Right cardiac atrium (tissue), 5 donors: ENCODE measurements at places on chromosomes 1 and 21. TPM values are rescaled to one million over a fixed set of nuclear protein-coding genes. Genes with fewer than 3 reads are reported as not detected.
A peak's percentile ranks its signal among the peaks of the same experiment; 100 is the strongest.

GRCh38 chr1:89274411-89274857, 1.8 kb upstream of the GBP5 start:
- no peak for DNase-seq

DNA sequence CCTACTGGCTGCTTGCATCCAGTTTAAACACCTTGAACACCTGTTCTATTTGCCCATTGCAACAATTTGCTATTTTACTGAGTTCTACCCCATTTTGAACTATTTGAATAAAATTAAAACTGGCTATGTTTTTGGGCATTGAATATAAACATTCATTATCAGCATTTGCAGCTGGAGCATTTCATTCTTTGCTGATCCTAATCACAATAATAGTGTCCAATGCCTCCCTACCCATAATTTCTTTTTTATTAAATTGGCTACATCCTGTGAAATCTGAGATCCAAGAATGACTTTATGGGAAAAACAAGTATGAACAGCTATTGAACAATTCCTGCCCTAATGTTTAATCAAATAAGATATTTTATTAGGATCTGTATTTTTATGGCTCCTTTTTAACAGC, 447.9 kb downstream of the PLA2G4A start:
- DNase-seq = no peak

- DNase-seq = no peak
Measured at GRCh38 chr1:2027961-2028583, 8.9 kb downstream of the GABRD start.

DNA sequence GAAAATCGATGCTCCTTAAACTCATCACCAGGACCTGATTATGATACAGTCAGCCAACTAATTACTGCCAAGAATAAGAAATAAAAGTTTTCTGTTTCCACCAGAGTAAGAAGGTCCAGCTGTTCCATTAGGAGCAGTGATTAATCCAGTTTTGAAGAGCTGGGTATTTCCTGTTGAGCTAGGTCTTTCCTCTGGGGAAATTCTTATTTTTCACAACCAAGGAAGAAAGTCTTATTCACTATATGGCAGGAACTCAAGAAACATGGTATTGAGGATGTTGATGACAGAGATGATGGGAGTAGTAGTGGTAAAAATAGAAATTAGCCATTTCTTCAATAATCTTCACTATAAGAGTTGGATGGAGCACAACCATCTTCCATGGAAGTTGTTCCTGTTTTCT, 374.6 kb upstream of the RUNX1 start:
- DNase-seq = no peak

DNA sequence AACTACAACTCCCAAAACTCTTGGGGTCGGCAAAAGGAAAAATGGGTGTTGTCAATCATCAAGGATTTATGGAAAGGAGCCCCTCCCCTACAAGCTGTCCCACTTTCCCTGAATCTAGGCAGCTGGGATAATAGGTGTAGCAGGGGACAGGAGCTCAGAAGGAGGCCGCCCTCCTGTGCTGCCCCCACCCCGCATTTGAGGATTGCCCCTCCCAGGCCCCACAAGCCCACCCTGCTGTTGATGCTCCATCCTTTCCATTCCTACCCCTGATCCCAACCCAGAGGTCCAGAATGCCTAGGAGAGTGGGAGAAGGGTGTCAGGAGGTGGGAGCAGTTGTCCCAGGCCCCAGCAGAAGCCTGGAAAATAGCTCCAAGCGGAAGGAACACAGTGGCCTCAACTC, 1.9 kb upstream of the MRPL24 start:
- peak; percentile 13 for DNase-seq

DNA sequence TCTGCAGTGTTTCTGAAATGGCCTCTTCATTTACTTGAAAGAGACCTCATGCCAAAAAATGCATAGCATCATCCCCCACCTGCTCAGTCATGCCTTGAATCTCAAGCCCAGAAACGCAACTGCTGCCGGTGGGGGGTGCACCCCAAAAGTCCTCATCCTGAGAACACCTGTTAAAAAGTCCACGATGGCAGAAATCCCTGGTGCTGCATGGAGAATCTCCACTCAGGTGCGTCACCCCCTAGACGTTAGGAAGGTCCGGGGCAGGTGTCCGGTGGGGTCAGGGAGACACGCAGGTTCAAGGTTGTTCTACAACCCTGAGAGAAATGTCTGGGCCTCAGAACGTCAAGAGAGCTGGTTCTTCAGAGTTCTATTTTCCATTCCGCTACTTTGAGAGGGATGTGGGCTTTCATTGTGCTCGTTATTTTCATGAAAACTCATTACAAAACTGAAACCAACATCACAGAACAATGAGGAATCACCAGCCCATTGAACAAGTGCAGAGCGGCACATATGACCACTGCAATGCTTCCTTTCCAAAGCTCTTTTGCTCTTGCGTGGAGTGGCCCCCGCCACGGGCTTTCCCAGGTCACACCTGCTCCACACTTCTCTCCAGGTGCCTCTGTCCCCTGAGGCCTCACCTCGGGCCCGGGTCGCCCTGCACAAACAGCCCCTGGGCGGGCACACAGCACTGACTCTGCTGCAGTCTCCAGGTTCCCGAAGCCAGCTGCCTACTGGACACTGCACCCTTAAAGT, 201.9 kb downstream of the TOMM20 start:
- no peak for DNase-seq

- peak; percentile 74 for DNase-seq
Measured at GRCh38 chr1:82485591-82486369, 685.0 kb downstream of the ADGRL2 start.

DNA sequence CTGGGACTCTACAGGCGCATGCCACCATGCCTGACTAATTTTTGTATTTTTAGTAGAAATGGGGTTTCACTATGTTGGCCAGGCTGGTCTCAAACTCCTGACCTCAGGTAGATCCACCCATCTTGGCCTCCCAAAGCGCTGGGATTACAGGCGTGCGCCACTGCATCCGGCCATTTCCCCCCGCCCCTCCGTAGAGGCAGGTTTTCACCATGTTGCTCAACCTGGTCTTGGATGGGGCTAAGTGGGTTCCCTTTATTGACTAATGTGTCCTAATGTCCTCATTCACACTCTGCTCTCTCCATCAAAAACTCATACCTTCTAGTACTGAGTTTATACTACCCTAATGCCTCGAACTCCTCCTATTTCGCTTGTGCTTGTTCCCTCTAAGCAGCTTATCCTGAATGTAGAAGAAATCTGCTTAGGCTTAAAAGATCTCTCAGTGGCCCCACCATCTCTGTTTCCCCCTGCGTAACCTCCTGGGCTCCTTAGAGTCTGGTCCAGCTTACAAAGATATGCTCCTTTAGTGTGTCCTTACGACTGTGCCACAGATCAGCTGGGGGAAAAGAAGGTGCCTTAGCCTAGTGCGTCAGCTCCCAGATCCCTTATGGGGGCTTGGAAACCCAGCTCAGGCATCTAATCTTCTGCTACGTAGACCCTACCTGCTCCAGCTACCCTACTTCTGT, 8.0 kb downstream of the GNAT2 start:
- no peak for DNase-seq

DNA sequence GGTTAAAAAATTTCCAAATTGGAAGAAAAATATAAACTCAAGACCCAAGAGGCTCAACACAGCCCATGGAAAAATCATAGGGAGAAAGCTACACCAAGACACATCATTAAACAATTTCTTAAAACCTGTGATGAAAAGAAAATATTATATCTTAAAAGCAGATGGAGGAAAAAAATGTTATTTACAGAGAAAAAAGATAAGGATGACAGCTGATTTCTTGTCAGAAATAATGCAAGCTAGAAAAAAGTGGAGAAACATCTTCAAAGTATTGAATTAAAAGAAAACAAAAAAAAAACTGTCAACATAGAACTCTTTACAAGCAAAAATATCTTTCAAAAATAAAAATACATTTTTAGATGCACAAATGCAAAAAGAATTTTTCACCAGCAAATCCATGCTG, 930.5 kb downstream of the ADGRL2 start:
- no peak for DNase-seq

DNA sequence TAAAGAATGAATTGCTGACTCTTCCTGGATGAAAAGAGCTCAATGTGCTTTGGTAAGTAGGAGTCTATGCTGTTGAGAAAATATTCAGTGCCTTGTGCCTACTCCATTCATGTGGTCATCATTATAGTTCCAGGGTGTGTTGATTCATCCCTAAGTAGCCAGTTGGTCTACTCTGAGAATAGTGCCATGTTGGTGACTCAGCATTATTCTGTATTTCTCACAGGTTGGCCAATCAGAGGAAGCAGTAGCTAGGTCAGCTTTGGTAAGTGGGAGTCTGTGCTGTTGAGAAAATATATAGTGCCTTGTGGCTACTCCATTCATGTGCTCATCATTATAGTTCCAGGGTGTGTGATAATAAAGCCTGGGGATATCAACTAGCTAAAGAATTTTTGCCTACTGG, 397.3 kb downstream of the AGBL4 start:
- DNase-seq = no peak

GRCh38 chr1:35702508-35702907, 16.2 kb downstream of the C1orf216 start:
- DNase-seq = no peak

GRCh38 chr1:60449876-60450275, 376.3 kb upstream of the C1orf87 start:
- no peak for DNase-seq

- DNase-seq = no peak
Measured at GRCh38 chr1:230167419-230167852, 100.4 kb downstream of the GALNT2 start.

DNA sequence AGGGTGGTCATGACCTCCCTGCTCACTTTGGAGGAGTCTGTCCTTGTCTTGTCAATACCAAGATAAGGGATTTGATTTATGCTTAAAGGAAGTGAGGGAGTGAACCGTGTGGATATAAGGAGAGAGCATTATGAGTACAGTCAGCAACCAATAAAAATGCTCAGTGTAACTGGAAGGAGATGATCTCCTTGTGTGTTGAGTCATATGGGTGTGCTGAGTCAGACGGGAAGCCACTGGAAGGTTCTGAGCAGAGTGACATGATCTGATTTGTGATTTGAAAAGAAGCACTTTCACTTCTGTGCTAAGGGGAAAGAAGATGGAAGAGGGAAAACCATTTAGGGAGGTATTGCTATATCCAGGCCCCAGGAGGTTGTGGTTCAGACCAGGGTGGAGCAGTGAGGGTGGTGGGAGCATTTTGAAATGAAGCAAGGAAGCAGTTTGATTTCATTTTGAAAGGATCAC, 2.5 kb upstream of the BCL10 start:
- DNase-seq = no peak

DNA sequence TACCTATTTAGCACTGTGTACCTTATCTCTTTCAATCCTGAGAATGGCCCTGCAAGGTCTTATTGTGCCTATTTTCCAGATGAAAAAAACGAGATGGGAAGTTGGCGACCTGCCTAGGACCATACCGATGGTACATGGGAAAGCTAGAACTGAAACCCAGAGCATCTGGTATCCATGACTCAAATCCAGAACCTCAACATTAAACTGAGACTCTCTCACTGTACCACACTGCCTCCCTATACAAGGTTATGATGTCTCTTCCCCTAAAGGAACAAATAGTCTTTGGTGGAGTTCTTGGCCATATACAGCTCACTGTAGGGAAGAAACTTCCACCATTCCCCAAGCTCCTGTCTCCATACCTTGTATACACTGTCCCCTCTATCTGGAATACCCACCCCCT, 110.7 kb downstream of the TNR start:
- DNase-seq = no peak

- no peak for DNase-seq
Measured at GRCh38 chr1:40092241-40092640, 4.8 kb downstream of the PPT1 start.

- DNase-seq = no peak
Measured at GRCh38 chr1:233598891-233599541, 14.9 kb upstream of the KCNK1 start.

Gene IL24
- not detected for total RNA-seq

Gene CRP
- 0.67 TPM for total RNA-seq

Gene UBE2J2
- 38.2 TPM for total RNA-seq

Gene OPTC
- total RNA-seq = not detected

Gene SPRR2E
- not detected for total RNA-seq

Gene SFN
- total RNA-seq = not detected

Gene CHI3L2
- total RNA-seq = 20.7 TPM

Gene TEKT2
- not detected for total RNA-seq

Gene C1orf167
- 1.8 TPM for total RNA-seq

Gene CD34
- 119 TPM for total RNA-seq

Gene KRTAP10-10
- not detected for total RNA-seq
